Cerebellum (tissue), 4 donors: ENCODE measurements at places on chromosomes 2 and 18.

DNA sequence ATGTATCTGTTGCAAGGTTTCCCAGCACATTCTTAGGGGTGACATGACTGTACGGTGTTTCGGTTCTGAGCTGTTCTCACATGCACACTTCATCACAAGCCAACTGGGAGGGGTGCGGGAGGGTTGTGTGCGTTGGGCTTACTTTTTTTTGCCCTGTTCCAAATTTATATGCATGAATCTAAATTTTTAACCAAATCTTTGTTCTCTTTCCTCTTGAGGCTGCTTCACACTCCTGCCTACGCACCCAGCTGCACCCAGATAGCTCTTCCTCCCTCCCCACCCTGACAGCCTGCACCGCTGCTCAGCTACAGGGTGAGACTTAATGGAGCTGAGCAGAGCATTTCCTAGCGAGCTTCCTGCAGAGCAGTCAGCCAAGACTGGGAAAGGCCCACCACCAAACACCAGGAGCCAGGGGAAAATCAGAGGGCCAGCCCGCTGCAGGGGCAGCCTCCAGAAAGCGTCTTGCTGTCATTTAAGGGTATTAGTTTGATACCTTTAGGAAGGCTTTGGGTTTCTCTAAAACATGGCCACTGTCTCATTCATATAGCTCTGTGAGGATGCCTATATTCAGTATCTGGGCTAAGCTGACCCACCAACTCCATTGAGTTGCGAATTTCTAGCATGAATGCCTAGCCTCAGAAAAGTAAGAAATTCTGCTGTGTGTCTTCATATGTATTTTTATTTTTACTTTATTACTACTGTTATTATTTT is 84.5 kb downstream of the POU3F3 start:
- DNase-seq: no peak

GRCh38 chr2:57190007-57190406 is 856.6 kb upstream of the VRK2 start:
- no peak for DNase-seq

GRCh38 chr2:235025800-235026536 is 74.2 kb downstream of the SH3BP4 start:
- DNase-seq: no peak

DNA sequence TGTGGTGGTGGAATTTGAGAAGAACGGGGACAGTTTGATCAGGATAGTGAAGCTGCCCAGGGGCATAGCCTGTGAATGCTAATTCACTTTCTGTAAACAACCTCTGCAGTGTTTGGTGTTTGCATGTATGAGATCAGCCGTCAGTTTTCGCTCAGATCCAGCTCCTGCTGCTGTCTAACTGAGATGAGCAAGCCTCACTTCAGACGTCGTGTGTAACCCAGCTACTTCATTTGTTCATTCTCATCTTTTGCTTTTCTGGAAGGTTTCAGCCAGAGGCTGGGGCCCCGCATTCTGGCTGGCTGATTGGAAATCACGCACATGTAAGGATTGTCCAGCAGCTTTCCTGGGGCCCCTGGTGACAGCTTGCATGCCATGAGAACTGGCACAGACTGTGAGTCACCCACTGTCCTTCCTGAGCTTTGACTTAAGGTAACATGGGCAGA is 48.9 kb downstream of the LDLRAD4 start:
- DNase-seq: no peak

- no peak for DNase-seq
These were observed 36.9 kb downstream of the RPL37A start for GRCh38 chr2:216535454-216535995.

- DNase-seq: no peak
These were observed 31.5 kb downstream of the EHBP1 start for GRCh38 chr2:62736899-62737559.

- no peak for DNase-seq
These were observed 116.3 kb downstream of the ZBTB7C start for GRCh38 chr18:48292782-48293424.

- DNase-seq: no peak
These were observed 8.4 kb downstream of the SIGLEC15 start for GRCh38 chr18:45833846-45834245.

- DNase-seq: no peak
These were observed 13.1 kb downstream of the HS6ST1 start for GRCh38 chr2:128305555-128306080.

GRCh38 chr2:72159211-72159993 is 11.7 kb upstream of the CYP26B1 start:
- no peak for DNase-seq

DNA sequence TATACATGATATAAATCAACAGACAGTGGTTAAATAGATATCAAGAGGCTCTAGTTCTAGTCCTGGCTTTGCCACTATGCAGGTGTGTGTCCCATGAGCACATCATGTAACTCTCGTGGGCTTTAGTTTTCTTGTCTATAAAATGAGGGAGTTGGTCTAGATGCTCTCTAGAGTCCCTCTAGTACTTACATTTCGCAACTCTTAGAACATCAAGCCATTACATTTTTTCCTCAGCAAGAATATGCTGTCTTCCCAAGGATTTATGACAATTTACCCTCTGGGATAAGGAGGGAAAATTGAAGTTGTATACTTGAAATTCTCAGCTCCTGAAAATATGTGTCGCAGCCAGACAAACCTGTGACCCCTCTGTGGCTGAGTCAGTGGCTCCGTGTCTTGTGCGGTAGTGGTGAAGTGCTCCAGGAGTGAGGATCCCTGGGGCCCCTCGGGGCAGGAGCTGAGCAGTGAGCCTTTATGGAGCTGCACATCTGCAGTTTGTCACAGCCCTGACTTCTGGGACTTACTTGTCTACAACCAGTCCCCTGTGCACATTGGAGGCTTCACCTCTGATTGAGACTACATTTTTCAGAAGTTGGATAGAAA is 6.8 kb downstream of the PKP4 start:
- no peak for DNase-seq

- no peak for DNase-seq
These were observed 255.0 kb upstream of the EPAS1 start for GRCh38 chr2:46042207-46042637.

GRCh38 chr2:174012347-174013314 is 47.5 kb upstream of the SP3 start:
- DNase-seq: peak; percentile 30

DNA sequence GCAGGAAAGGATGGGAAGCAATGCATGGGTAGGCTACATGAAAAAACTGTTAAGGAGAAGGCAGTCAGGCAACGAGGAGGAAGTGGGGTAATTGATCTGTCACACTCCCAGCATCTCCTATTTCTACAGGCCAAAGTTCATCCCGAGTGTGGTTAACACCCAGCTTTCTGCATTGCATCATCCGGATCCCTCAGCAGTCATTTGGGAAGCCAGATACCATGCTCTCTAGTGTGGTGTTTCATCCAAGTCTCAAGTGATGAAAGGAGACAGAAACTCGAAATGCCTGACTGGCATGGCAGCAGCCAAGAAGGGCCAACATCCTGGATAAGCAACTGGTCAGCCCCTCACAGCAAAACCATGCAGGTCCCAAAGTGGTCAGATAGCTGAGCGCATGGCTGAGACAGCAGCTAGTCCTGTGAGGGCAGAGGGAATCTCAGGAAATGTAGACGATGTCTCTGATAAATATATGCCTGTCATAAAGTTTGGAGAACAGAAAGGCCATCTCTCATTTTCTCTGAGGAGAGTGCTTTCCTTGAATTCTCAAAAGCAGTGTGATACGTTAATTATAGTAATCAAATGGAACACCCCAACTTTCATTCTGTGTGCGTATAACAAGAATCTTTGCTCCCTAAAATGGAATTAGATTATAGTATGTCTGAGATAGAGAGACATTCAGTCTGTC is 24.8 kb upstream of the HNRNPA3 start:
- DNase-seq: no peak

DNA sequence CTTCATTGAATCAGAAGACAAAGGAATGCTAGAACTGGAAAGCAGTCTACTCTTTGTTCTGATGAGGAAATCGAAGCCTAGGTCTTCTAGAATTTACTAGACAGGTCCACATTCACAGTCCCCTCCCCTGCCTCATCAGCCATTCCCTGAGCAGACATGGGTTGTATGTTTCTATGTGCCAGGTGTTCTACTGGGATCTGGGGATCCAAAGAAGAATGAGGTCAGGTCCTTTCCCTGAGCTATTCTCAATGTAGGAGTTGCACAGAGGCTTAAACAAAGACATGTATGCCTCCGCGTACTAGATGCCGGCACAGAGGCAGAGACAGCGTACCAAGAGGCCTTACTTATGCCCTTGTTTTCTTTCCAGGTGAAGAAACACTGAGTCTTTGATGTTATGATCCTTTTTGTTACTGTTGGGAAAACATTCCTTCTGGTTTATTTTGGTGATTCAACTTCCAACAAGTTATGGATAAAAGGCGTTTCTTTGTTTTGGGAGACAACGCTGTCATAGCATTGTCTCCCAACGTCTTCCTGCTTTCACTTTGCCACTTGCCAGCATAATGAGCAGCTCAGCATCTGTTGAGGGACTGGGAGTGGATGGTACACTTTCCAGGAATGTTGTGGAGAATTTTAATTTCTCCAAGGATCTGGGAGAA is 174.4 kb downstream of the ALPK2 start:
- no peak for DNase-seq

DNA sequence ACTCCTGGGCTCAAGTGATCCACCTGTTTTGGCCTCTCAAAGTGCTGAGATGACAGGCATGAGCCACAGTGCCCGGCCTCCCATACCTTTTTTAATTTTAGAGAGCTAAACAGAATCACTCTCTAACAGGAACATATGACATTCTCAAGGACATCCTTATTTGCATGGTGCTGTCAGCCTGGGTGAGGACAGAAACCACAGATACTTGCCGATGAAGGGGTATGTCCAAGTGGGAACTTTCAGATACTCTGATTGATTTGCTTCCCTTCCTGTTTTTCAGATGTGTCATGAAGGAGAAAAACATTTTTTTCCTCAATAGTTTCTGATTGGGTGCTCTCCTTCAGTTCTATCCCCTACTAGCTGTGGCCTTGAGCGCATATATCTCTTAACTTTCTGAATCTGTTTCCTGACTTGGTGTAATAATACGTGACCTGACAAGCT is 49.6 kb downstream of the MYO3B start:
- DNase-seq: no peak

GRCh38 chr2:3780477-3781402 is 77.4 kb downstream of the DCDC2C start:
- DNase-seq: no peak

DNA sequence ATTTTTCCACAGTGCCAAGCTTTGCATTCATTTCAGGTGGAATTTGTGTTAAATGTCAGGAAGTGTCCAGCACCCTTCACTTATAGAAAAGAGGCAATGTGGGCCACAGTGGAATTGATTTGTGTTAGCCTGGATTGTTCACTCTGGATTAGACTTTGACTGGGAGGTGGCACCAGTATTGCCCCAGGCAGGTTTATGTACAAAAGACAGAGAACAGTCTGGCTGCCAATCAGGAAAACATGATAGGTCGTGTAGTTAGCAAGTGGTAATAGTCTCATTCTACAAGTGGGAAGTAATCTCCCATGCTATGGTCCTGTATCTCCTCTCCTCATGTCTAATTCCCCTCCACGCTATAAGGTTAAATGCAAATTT is 45.6 kb downstream of the RAB27B start:
- no peak for DNase-seq

- DNase-seq: no peak
These were observed 4.3 kb upstream of the TP53I3 start for GRCh38 chr2:24088821-24089359.

- DNase-seq: no peak
These were observed 146.3 kb downstream of the CELF4 start for GRCh38 chr18:37419315-37419714.

DNA sequence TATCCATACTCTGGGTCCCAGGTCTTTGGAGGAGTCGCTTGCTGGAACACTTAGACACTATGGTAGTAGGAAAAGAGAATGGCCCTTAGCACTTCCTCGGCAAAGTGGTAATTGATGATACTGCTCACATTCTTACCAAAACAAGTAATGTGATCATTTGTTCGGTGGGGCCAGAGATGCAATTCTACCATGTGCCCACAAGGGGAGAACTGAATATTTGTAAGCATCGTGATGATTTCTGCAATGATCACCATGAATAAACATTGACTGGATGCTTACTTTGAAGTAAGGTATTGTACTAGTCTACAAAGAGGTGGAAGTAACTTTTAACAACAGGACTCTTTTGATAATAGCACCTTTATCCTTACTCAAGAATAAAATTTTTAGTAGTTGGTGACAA is 109.7 kb downstream of the CD8B2 start:
- no peak for DNase-seq

DNA sequence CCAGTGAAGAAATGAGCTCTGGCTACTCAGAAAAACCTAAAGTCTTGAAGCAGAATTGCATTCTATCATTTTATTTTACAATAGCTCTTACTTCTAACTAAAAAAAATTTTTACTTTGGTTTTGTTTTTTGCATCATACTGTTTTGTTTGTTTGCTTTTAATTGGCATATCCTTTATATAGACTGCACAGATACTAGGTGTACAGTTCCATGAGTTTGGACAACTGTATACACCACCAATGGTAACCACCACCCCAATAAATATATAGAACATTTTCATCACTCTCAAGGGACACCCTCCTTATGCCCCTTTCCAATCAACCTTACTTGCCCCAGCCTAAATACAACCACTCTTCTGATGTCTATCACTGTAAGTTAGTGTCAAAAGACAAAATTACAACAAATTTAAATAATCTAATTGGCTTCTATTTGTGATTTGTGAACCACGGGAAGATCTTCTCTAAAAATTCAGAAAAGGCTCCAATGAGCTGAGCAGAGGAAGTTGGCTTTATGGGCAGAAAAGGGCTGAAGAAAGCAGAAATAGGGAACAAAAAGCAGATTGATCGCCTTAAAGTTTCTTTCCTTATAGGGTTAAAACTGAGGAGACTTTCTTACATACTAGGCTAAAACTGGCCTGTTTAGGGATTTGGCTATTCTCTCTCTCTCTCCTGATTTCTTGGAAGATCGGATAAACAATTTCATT is 22.2 kb upstream of the SOS1 start:
- DNase-seq: no peak

DNA sequence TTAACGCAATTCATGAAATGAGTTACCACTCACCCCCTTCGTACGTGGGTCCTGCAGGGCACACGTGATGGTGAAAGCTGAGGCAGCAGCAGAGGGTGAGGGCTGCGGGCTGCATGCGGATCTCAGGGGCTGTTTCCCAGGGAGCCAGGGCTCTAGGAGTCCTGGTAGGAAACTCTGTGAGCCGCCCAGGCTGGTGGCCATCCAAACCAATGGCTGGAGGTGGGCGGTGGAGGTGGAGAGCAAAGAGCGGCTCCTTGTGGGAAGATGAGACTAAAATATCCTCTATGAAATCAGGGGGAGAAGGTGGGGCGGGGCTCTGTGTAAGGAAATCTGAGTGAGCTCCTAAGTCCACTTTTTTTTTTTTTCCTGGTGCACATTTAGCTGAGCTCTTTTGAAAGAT is 120.1 kb upstream of the SLC1A4 start:
- no peak for DNase-seq

DNA sequence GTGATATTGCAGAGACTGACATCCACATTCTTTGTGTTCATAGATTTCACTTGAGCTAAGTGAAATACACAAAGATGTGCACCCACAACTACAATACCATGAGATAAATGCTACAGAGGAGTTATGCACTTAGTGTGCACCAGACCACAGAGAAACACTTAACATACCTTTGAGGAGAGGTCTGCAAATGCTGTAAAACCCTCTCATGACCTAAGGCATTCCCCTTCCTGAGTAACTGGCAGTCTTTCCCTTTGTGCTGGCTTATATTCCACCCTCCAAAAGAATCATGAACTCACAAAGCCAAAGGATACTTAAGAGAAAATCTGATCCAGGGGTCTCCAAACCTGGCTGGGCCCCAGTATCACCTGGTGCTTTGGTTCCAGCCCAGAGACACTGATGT is 16.2 kb downstream of the NXPH2 start:
- no peak for DNase-seq
